ENCODE measurements at places on chromosomes 5 and 9.

- DNase-seq = no peak
Measured at GRCh38 chr9:111316796-111317195, 13.2 kb downstream of the OR2K2 start.

- DNase-seq = no peak
Measured at GRCh38 chr5:142425286-142426065, 100.7 kb upstream of the SPRY4 start.

DNA sequence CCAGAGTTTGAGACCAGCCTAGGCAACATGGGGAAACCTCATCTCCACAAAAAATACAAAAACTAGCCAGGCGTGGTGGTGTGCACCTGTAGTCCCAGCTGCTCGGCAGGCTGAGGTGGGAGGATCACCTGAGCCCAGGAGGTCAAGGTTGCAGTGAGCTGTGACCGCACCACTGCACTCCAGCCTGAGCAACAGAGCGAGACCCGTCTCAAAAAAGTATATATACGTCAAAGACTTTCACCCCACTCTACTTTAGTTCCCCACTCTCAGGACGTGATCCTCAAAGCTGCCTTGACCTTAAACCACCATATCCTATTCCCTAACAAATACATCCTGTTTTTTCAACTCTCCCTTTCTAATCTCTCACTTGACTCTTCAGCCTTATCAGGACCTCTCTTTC, 41.0 kb downstream of the PCDHGC5 start:
- no peak for DNase-seq

GRCh38 chr9:71680189-71680980, 87.9 kb downstream of the CEMIP2 start:
- DNase-seq = no peak

DNA sequence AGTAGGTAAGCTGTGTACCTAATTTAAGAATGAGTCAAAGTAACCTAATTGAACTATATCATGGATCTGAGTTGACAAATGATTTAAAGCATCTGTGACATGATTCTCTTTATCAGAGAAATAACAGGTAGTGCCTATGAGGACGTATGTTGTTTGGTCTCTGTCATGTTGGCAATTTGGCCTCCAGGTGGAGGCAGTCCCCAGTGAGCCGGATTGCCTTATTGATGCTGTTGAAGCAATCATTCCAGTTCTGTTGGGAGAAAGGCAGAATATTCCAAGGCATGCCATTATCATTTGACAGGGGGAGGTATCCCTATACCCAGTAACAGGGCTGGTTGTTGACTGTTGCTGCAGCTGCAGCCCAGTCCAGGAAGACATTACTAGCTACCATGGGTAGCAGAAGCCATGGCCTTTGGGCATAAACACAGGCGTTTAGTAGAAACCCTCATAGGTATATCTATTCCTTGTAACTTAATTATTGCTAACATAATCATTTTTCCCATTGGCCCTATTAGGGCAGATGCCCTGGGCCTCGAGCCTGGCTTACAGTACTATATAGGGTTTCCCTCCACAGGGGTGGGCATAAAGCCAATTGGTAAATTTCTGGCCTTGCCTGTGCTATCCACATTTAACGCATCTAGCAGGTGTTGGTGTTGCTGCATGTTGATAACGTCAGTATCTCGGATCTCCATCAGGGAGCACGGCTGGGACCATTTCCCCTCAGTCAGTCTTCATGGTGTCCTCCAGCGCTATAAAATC, 12.2 kb upstream of the SLC22A4 start:
- no peak for DNase-seq

DNA sequence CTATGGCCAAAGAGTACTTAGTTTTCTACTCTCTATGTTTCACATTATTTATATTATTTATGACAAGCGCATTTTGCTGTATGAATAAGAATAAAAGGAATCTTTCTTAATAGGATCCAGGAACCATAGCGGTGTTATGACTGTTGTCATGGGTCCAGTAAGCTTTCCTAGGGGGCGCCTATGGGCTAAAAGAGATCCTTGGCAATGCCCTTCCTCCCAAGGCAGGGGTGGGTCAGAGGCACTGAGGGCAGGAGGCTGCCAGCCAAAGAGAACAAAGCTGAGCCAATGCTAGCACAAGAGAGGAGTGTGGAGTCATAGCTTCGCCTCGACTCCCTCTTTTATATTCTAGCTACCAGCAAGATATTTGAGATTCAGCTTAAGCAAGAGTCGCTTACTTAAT, 98.4 kb upstream of the GNAQ start:
- no peak for DNase-seq

DNA sequence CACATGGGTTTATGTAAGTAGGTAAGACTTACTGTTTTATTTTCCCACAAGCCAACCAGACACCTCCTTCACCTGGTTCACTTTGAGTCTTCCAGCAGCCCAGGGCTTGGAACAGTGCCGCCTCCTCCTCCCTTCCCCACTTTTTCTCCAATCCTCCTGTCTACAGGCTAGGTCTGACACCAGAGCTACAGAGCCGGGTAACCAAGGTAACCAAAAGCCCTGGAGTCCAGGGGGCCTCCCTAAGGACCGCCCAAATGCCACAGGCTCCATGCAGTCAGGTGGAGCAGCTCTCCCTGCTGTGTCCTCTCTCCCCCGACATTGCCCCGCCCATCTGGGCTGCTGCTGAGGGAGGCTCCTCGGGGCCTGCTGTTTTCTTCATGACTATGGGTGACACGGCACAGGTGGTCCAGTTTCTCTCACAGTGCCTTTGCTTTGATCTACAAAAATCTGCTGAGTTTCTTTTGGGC, 138.0 kb upstream of the EFNA5 start:
- DNase-seq = no peak

- peak; percentile 19 for DNase-seq
Measured at GRCh38 chr9:7500521-7500920, 299.1 kb downstream of the DMAC1 start.

DNA sequence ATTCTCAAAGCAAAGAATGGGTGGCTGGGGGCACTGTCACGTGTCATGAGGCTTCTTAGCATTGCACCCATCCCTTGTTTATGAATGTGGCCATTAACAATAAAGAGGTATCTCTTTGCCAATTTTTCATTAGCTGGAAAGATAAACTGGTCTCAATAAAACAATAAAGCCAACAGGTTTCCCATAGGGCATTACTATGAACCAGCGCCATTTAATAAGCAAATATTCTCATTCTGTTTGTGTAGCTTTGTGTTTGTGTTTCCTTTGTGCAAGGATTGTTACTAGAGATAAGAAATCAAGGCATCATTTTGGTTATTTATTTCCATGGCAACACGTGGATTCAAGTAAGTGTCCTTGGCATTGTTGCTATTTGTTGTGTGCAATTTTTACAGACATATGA, 37.6 kb upstream of the CAST start:
- DNase-seq = no peak

GRCh38 chr9:86337469-86338108, 16.6 kb downstream of the TUT7 start:
- no peak for DNase-seq

DNA sequence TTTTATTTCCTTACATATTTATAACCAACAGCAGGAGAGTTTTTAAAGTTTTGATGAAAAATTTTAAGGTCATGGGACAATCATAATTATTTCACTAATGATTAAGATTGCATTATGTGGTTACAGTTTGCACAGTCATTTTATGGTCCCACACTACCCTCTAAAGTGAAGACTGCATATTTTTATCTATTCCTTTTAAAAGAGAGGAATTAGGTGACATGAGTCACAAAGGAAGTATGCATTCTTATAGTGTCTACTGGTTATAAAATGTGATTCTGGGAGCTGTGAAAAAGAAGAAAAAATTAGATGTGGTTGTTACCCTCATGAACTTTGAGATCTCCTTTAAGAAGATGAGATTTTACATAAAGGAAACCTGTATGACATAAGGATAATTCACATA, 87.9 kb upstream of the GRIA1 start:
- no peak for DNase-seq

GRCh38 chr5:180982008-180982741, 6.5 kb upstream of the BTNL3 start:
- DNase-seq = no peak

GRCh38 chr9:110949081-110949480, 89.2 kb downstream of the LPAR1 start:
- no peak for DNase-seq

- DNase-seq = no peak
Measured at GRCh38 chr5:72692651-72693442, 123.6 kb upstream of the TNPO1 start.

GRCh38 chr5:125696762-125697161, 726.4 kb upstream of the GRAMD2B start:
- DNase-seq = no peak

GRCh38 chr5:151085517-151086041, 4.7 kb upstream of the TNIP1 start:
- no peak for DNase-seq

DNA sequence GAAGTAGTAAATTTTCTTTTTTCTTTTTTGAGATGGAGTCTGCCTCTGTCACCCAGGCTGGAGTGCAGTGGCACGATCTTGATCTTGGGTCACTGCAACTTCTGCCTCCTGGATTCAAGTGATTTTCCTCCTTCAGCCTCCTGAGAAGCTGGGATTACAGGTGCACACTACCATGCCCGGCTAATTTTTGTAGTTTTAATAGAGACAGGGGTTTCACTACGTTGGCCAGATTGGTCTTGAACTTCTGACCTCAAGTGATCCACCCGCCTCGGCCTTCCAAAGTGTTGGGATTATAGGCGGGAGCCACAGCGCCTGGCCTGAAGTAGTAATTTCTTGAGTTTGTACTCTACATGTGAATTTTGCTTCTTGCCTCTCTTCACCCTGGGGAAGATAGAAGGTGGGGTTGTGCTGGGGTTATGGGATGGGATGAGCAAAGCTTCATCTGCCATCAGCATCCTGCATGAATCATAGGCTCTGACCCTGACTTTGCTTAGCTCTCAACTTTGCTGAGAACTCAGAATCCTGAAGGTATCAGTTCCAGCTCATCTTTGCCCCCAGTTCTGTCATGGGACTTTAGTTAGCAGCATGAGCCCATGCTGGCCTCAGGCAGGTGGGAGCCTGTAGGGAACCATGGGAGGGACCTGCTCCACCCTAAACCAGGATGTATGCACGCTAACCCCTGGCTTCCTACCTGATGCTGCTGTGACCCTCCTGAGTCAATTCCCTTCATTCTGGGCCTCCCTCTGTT, 9.3 kb upstream of the CCL21 start:
- DNase-seq = no peak

GRCh38 chr5:133569347-133569746, 43.0 kb downstream of the FSTL4 start:
- DNase-seq = no peak

- no peak for DNase-seq
Measured at GRCh38 chr5:90477621-90478215, 3.1 kb downstream of the POLR3G start.

GRCh38 chr5:161333194-161333880, 213.2 kb downstream of the GABRB2 start:
- no peak for DNase-seq

DNA sequence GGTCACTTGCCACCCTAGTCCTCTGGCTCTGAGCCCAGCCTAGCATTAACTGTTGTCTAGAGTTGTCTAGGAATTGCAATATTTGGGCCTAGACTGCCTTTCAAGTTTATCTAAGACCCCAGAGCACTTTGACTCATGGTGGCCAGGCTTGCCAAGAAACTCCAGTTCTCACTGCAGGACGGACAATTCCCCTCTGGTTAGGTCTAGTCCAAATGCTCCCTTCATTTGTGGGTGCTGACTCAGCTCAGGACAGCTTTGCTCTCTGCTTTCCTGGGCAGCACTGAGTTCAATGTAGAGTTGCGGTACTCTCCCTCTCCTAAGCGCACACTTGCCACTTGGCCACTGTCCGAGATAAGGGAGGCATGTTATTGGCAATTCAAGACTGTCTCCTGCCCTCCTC, 619.4 kb downstream of the TLE1 start:
- no peak for DNase-seq

DNA sequence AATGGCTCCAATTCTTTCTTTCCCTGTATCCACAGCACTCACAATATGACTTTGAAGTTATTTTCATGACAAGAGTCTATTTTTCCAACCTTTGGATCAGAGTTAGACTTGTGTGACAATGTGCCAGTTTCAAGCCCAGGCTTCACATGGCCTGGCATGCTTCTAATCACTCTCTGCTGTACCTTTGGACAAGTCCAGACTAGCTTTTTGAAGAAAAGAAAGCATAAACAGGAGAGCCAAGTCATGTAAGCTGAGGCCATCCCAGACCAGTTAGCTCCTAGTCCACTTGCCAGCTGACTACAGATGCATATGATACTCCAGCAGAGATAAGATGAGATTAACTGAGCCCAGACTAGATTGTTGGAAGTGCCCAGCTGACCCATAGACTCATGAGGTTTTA, 513.6 kb upstream of the C9orf72 start:
- DNase-seq = no peak

All from NCI-H1092 (cell line).